ENCODE measurements at places on chromosomes 2 and 18. TPM values are rescaled to one million over a fixed set of nuclear protein-coding genes. Genes with fewer than 3 reads are reported as not detected.

DNA sequence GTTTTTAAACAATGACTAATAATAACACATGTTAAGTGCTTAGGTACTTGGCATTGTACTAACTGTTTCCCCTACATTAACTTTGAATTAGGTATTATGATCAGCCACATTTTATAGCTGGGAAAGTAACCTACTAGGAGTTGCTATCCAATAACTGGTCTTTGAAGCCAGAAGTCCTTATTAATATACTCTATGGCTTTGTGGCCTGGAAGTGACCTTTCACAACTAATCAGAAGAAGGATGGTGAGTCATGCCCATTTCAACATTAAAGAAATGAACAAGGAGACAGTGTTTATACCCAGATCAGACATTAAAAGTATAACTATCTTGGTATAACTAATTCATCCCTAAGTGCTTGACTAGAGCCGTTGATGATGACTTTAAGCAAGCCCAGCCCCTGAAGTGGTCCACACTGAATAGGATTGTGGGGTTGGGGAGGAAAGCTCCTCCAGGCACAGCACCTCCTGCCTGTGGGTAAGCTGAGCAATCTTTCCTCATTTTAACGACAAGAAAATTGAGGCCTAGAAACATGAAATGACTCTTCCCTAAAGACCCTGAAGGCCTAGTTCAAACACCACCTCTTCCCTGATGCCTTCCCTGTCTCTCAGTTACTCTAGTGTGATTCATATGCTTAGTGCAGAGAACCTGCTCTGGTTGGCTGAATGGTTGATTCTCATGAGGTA lies 71.6 kb upstream of the RFX8 start:
- DNase-seq = no peak

Gene IMMT
- total RNA-seq = 51.2 TPM

GRCh38 chr2:10252224-10252623 lies 50.5 kb upstream of the HPCAL1 start:
- no peak for DNase-seq

Gene EFR3B
- total RNA-seq = 31.9 TPM

GRCh38 chr2:158484892-158485556 lies 28.3 kb downstream of the PKP4 start:
- DNase-seq = no peak

DNA sequence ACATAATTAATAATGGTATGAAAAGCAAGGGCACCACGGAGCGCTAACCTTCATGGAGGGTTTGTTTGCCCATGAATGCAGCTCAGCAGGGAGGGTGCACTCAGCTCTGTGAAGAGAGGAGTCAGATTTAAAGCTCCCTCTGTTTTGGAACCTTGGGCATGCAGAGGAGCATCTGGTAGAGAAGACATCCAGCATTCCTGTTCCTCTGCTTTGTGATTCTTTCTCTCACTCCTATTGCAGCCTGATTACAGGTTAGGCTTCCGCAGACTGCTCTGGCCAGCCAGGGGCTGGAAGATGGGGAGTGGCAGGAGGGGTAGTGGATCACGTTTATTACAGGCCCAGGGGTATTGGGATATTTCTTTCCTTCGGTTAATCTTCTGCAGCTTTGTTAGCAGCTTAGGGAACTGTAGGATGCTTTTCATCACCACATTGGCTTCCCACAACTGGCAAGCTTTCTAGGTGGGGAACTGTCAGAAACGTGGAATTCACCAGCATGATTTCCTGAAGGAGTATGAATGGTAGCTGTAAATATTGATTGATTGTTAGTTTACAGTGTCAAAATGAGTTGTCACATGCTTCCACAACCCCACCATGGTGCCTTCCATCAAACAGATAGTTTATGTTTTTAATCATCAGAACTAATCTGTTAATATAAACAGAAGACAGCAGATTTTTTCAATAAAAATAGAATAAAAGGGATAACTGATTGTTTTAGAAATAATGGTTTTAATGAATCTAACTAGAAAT lies 201.1 kb downstream of the VAPA start:
- DNase-seq = no peak

GRCh38 chr2:45353879-45354278 lies 257.2 kb downstream of the SRBD1 start:
- DNase-seq = no peak

GRCh38 chr2:220143336-220143735 lies 515.9 kb downstream of the SLC4A3 start:
- no peak for DNase-seq

- DNase-seq = no peak
These were observed 16.0 kb downstream of the SLC20A1 start for GRCh38 chr2:112661656-112662305.

Gene SCG2
- total RNA-seq = 31.7 TPM

DNA sequence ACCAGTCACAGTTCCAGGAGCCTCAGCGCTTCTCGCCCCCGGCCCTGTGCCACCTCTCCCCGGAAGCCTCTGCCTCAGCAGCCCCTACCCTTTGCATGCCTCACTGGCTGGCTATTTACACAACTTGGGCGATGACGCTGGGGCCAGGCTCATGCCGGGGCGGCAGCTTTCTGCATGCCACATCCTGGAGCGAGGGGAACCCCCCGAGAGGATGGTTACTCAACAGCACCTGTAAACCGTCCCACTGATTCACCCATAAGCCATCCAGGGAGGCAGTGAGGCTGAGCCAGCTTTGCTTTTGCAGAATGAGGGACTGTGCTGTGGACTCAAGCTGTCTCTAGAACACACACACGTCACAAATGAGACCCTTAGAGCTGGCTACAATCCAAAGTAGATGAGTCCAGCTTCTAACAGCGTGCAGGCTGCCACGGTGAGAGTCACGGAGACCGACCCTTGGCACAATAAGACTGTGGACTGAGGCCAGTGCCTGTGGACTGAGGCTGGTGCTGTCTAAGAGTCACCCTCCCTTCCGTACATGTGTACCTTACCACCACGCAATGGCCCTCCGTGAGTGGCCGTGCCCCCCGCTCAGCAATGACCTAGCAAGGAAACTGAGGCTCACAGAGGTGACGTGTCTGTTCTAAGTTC lies 45.6 kb upstream of the ODC1 start:
- no peak for DNase-seq

GRCh38 chr2:51919395-51919794 lies 887.5 kb upstream of the NRXN1 start:
- DNase-seq = no peak

GRCh38 chr18:23982155-23983079 lies 32.1 kb upstream of the TTC39C start:
- DNase-seq = peak; percentile 23

DNA sequence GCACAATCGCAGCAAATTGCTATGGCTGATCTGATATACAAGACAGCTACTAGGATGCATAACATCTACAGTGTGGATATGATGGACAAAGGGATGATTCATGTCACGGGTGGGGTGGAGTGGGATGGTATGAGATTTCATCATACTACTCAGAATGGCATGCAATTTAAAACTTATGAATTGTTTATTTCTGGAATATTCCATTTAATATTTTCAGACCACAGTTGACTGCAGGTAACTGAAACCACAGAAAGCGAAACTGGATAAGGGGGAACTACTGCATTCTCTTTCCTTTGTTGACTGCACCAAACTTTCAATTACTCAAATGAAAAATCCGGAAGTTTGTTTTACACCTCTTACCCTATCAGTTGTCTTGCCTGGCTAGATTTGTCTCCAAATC lies 94.4 kb upstream of the NEUROD1 start:
- no peak for DNase-seq

GRCh38 chr18:36572135-36572856 lies 256.5 kb downstream of the TPGS2 start:
- no peak for DNase-seq

GRCh38 chr2:16322308-16323125 lies 343.1 kb downstream of the CYRIA start:
- no peak for DNase-seq

- DNase-seq = no peak
These were observed 162.3 kb downstream of the LAMA3 start for GRCh38 chr18:23851470-23852002.

Gene HRH4
- total RNA-seq = 0.18 TPM

DNA sequence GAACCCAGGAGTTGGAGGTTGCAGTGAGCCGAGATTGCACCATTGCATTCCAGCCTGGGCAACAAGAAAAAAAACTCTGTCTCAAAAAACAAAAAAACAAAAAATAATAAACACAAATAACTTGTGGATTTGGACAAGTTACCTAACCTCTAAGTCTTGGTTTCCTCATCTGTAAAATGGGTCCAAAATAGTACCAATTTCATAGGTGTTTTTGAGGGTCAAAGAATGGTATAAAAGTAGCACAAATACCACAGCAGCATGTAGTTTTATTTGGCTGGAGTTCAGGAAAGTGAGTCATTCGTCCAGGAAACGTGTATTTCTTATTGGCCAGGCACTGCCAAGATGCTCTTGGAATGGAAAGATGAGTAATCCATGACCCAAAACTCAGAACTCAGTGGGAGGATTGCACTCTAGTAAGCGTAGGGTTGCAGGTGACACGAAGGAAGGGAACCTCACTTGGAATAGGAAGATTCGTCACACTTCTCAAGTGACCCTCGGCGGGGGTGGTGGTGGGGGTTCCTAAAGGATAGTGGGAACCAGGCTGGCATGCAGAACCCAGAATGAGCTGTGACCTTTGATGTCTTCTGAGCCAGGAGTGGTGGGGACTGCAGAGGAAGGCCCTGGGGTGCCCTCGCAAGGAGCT lies 24.4 kb downstream of the GRHL1 start:
- DNase-seq = no peak

GRCh38 chr2:175203621-175204496 lies 22.3 kb upstream of the ATP5MC3 start:
- DNase-seq = peak; percentile 37

DNA sequence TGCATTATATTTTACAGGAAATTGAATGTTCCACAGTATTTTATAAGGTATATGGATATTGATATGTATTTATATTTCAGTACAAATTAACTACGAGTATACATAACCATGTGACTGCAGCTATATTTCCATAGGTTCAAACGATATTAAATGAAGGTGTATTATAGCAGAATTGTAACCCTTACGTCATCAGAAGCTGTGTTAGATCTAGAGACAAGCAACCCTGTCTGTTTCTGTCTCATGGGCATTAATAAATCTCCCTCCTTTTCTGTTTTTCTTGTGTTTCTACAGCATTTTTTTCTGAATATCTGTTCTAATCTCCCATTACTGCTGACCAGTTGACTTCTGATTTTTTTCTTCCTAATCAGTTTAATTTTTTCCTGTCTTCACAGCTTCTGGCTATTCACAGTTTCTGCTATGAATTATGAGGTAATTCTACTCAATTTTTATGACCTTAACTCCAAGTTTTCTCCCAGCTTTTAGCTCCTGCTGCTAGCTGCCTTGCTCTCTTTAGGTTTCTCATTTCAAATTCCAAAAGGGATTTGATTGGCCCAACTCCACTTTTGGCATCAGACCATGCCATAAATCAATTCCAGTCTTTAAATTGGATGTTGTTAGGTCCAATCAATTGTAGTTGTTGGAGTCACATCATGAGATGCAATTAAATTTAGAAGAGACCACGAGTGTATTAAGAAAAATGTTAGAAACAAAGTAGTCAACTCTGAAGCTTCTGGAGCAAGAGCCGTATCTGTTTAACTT lies 277.5 kb upstream of the ZSWIM2 start:
- DNase-seq = no peak

DNA sequence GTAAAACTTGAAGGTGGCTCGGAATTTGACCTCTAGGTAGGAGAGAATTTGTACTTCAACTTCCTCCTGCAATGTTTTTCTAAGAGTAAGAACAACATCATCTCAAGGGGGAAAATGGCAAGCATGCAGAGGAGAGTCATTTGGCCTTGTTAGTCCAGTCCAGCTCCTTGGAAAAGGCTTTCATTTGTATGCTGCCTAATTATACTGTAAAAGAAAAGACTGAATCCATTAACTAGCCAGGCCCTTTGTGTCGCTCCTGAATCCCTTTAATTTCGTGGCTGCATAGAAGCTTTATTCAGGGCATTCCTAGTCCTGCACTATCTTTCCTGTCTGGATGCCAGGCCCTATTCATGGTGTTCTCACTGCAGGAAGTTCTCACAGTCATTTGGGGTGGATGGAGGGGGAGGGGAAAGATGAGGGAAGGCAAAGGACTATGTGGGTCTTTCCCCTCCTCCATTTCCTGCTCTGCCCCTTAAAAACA lies 36.0 kb downstream of the PHLPP1 start:
- peak; percentile 22 for DNase-seq

DNA sequence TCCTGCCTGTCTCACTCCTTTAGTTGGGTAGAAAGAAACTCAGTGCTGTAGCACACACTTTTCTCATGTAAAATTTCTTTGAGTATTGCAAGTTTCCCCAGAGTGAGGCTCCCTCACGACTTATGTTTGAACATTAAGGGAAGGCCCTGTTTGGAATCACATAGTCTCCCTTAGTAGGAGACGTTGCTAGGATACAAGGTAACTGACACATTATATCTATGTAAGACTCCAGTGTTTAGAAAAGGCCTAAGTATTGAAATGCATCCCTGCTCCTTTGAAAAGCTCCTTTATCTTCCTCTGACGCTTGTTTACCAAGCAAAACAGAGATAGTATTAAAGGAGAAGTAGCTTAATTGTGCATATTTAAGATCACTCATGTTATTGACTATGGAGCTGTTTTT lies 248.2 kb downstream of the PHLPP1 start:
- no peak for DNase-seq

Gene SP140L
- 1.3 TPM for total RNA-seq

DNA sequence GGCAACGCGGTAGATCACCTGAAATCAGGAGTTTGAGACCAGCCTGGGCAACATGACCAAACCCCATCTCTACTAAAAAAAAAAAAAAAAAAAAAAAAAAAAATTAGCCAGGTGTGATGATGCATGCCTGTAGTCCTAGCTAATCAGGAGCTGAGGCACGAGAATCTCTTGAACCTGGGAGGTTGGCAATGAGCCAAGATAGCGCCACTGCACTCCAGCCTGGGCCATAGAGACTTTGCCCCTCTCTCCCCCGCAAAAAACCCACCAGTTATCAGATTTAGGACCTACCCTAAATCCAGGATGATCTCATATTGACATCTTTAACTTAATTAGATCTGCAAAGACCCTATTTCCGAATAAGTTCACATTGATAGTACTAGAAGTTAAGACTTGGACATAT lies 29.2 kb upstream of the LDAH start:
- no peak for DNase-seq

Gene FOXD4L1
- 0.27 TPM for total RNA-seq

DNA sequence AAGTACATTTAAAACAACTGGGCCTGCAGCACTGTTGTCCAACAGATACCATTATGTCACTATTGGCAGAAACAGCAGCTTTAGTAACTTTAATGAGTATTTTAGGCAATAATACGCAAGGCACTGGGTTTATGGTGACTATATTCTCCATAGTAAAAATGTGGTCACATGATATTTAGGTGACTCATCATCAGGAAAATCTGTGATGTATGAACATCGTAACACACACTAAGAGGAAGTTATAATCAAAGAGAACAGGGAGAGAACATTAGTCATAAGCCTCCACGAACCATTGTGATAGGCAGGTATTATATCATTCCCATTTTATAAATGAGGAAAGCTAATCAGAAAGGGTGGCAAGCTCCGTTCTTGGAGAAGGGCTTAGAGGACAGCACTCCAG lies 36.9 kb downstream of the RAPH1 start:
- DNase-seq = no peak

Data from cerebellum (tissue), 4 donors.